ENCODE measurements at places on chromosomes 4 and X.

DNA sequence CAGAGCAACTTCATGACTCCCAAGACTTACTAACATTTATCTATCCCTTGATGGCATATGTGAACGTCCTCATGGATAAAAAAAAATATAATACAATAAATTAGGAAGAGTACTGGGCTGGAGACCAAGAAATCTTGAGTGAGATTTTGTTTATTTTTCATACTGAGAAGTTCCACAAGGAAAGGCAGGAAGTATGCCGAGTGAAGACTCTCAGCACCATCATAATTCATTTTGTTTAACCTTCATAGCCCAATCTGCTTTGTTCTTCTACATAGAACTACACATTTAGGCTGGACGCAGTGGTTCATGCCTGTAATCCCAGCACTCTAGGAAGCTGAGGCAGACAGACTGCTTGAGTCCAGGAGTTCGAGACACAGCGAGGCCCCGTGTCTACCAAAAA is 198.3 kb downstream of the NSUN7 start:
- DNase-seq: no peak

- DNase-seq: no peak
Measured at GRCh38 chr4:181507180-181507835, 735.9 kb upstream of the TENM3 start.

GRCh38 chr4:86730310-86730709 is 118.9 kb downstream of the SLC10A6 start:
- DNase-seq: no peak

DNA sequence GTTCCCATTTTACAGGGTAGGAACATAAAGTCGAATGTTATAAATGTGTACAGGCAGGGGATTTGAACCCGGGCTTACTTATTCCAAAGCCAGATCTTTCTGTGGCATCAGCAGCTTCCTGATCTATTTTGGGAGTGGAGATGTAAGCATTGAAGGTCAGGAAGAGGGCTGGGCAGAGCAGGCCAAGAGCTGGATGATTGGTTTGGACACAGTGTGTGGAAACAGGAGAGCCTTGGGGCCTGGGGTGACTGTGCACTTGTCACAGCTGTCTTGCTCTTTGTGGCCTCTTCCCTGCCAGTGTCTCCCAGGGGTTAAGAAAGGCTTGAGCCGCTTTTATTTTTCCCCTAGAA is 127.9 kb upstream of the ENPP6 start:
- no peak for DNase-seq

- no peak for DNase-seq
Measured at GRCh38 chr4:73883306-73883705, 14.1 kb downstream of the CXCL1 start.

GRCh38 chr4:114384629-114385028 is 214.0 kb upstream of the UGT8 start:
- peak; percentile 63 for DNase-seq

- no peak for DNase-seq
Measured at GRCh38 chr4:172980219-172980618, 188.4 kb upstream of the GALNT7 start.

- DNase-seq: no peak
Measured at GRCh38 chr4:2451036-2451520, 17.8 kb upstream of the RNF4 start.

Measured in dermis microvascular lymphatic vessel endothelial cell (primary cell).